Activated B cell treated with CpG ODN at 0.5 μM for 24 hours (primary cell): ENCODE measurements at places on chromosomes 2 and 18.

- DNase-seq = no peak
Measured at GRCh38 chr2:174121612-174122011, 126.7 kb downstream of the OLA1 start.

GRCh38 chr2:111032721-111033429 is 87.8 kb upstream of the BCL2L11 start:
- no peak for DNase-seq

DNA sequence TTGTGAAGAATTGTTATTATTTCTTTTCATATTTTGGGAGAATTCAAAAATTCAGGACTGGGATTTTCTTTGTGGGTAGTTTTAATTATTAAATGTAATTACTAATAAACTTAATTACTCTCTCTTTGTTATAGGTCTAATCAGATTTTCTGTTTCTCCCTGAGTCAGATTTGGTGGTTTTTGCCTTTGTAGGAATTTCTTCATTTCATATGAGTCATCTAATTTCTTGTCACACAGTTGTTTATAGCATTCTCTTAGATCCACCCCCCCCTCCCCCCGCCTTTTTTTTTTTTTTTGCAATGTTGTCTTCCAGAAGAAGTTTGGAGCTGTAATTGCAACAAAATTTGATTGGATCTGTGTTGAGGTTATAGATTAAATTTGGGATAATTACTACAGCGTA is 26.0 kb upstream of the GALR1 start:
- DNase-seq = no peak

GRCh38 chr2:136917411-136917881 is 152.1 kb downstream of the THSD7B start:
- DNase-seq = no peak

DNA sequence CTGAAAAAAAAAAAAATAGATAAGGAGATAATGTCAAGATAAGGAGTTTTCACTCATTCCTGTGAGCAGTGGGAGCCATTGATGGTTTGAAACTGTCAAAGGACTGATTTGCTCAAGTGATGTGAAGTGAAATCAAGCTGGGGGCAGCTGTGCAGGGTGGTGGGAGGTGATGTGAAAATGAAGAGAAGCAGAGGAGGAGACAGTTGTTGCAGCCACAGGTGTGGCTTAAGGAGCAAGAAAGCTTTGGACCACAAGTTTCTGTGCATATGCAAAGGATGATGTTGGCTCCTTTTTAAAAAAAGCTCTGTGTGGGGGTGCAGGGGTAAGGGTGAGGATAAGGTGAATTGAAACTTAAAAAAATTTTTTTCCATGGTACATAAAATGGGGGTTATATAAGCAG is 8.3 kb downstream of the EFR3B start:
- no peak for DNase-seq

GRCh38 chr2:154696369-154696768 is 2.1 kb upstream of the KCNJ3 start:
- DNase-seq = no peak

DNA sequence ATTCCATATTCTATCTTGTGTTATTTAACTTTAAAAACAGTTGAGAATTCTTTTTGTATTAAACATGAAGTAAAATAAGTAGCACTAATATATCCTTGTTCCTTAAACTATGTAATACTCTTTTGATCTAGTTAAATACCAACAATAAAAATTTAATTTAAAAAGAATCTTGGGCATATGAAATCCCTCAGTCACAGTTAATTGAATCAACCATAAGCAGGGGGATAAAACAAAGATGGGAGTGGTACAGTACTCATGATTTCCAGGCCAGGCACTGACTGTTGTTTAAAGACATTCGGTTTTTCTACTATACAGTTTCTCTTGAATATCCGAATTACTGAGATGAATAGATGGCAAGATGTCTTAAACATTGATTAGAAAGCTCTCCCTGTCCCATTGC is 99.5 kb downstream of the TAF4B start:
- DNase-seq = no peak

GRCh38 chr2:4973354-4973753 is 718.8 kb upstream of the SOX11 start:
- DNase-seq = no peak

DNA sequence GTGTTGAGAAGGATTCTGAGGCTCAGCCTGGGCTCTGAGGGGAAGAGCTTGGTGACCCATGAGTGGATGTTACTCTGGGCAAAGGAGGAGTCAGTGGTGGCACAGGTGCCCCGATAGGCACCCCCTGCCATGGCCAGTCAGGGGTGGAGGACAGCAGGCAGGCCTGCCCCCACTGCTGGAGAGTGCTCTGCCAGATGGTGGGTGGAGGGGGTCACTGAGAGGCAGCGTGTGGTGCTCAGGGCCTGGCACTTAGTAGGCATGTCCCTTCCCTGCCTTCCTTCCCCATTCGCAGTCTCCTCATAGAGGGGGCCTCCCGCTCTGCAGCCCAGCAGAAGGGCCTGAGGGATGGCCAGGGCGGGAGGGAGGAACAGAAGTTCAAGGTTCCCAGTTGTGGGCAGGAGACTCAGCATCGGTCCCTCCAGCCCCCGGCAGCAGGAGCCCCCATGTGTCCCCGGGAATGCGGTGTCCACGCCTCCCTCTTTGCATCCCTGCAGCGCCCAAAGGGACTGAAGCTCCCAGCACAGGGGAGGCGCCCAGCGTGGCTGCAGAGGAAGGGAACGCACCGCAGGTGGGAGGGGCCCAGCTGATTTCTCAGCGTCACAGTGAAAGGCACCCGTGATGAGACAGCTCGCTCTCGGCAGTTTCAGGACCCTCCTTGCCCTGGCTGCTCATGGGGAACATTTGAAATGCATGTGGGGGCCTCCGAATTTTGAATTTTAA is 5.7 kb upstream of the SNED1 start:
- peak; percentile 14 for DNase-seq

DNA sequence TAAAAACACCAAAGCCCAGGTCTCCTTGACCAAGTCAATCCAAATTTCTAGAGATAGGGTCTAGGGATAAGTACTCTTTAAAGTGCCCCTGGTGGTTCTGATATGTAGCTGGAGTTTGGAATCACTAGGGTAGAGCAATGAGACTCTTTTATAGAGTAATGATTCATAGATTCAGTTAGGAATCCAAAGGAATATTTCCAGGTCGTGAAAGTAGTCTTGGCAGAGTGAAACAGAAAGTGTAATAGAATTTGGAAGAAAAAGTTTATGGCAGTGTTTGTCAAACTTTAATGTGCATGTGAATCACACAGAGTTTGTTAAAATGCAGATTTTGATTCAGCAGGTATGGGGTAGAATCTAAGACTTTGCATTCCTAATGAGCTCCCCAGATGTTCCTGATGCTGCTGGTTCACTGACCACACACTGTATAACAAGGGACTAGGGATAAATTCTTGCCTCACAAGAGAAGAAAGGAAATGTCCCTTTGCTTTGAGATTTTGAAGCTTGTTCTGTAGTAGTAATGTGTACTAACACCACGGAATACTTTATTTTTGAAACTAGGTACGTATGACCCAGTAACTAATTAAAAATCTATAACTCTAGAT is 1.8 kb downstream of the UPP2 start:
- DNase-seq = no peak

DNA sequence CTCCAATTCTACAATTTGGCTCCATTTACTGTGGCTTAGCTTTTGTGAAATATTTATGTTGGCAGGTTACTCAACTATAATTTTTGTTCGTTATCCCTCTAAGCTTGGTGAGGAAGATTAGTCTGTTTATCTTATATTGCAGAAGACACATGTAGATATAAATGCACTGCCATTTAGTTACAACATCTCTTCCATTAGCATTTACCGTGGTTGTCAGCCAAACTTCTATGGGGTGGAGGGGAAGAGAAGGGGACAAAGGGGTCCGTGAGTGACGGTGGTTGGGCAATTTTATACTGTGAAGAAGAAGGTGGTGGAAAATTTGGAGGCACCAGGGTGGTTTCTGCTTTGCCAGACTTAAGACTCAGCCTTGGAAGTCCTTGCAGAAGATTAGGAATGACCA is 117.6 kb upstream of the CXCR4 start:
- DNase-seq = no peak

DNA sequence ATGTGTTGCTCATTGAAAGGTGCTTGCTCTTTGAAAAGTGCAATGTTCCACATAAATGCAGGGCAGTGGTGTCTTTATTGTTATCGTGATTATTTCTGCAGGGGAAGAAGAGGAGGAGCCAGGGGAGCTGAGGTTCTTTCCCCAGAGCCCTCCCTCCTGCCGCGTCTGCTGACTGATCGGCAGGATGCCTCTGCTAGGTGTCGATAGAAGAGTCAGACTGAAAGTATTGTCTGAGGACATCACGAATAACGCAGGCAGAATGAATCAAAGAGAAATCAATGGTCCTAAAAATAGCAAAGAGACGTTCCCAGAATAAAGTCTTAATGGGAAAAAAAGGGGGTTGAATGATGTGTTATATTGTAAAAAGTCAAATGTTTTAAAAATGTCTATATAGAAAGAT is 47.4 kb upstream of the SIX3 start:
- no peak for DNase-seq

DNA sequence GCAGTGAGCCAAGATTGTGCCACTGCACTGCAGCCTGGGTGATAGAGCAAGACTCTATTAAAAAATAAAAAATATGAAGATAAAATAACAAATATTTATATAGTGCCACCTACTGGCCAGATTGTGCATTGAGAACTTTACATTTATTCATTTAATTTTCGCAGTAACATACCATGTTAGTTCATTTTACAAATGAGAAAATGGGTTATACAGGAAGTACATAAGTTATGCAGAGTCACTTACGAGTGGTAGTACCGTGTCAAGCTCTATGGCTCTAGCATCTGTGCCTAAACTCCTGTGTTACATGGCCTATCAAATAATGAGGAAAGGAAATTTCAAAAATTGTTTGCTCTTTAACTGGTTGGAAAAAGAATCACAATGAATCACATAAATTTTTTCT is 27.9 kb downstream of the RIF1 start:
- no peak for DNase-seq

DNA sequence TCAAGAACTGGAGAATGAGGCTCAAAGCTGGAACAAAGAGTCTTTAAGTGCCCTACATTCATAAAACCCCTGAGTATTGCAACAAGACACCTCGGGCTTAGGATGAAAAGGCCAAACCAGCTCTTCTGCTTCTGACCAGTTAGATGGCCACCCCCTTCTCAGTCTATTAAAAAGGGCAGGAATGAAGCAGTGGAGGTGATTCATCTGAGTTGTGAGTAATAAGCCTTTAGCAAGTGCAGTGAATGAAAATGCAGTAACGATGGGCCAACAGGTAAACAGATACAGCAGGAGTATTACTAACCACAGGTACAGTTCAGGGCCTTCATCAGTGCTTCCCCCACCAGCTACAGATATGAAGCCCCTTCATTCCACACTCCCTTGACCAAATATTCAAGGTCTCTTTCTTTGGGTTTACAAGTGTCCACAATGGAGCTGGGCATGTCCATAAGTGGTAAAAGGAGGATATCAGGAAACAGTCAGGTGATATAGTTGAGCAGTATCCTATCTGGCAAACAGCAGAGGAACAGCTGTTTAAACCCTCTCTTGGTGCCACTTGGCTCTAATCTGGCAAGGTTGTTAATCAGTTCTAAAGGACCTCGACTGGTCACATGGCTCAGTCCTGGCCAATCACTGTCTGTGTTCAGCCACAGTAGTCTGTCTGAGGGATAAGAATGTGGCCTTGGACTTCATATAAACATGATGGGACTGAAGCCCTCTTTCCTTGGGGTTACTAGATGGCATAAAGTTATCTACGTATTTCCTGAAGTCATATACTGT is 17.8 kb downstream of the SERPINB13 start:
- no peak for DNase-seq

DNA sequence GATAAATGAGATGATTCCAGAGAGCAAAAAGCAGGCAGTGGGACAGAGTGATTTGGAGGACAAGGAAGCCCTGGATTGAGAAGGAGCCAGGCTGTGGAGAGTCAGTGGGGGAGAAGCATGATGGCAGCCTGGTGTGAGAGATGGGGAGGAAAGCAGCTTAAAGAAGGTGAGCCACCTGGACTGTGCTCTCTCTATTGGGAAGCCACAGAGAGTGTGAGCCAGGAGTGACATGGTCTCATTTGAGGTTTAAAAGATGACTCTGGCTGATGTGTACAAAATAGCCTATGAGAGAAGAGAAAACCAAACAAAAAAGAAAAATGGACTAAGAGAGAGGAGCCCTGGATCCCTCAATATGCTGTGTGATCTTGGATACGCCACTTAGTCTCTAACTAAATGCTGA is 12.9 kb upstream of the EPAS1 start:
- no peak for DNase-seq

DNA sequence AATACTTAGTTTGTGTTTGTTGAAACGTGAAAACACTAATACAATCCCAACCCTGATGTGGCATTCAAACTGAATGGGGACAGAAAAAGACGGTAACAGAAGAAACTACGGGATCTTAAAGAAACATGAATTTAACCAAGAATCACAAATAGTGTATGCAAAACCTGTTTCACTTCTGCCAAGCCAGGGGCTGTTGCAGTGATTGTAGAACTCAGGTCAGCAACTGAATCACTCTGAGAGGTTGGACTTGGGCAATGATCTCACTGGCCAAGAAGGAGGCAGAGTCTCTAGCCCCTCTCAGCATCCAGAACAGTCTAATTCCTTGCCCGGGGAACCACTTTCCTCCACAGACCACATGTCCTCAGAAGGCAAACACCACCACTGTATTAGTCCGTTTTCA is 54.9 kb upstream of the CRIM1 start:
- DNase-seq = no peak

- DNase-seq = peak; percentile 70
Measured at GRCh38 chr2:207166349-207167098, 776 bp upstream of the KLF7 start.

- no peak for DNase-seq
Measured at GRCh38 chr18:37124516-37124915, 295.6 kb downstream of the KIAA1328 start.

- no peak for DNase-seq
Measured at GRCh38 chr2:134976074-134976702, 57.6 kb downstream of the CCNT2 start.

- no peak for DNase-seq
Measured at GRCh38 chr2:129015397-129016285, 697.0 kb upstream of the HS6ST1 start.

DNA sequence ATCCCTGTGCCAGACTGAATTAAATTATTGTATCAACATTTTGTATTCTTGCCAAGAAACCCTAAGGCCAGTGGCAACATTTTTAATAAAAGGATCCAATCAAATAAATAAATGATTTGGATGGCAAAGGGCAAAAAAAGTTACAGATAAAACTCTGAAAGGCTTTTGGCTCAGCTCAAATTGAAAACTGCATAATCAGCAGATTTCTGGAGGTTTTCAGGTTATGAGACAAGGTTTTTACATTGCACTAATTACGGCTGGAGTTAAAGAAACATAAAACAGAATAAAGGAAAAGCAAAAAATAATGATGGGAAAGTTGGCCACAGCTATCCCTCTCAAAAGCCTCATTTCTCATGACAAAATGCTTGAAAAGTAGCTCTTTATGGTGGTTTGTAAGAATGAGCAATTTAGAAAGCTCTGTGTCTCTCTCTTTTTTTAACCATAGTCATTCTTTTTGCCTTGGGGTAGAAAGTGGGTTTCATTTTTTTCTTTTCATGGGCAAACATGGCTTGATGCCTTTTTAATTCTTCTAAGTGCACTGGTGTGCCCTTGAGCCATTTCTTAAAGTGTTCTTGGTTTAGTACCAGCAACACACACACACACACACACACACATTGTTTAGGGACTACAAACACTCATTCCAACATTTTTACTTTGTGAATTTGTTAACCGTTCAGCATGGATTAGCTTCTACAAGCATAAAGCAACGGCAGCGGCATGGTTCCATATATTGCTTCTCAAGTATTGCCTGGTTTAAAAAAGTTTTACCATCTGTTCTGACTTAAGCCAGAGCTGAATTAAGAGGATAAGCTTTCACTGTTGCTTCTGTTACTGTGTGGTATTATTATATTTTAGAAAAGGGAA is 747.1 kb upstream of the FSHR start:
- DNase-seq = no peak
